ENCODE measurements at places on chromosomes 12 and 14.

- no peak for DNase-seq
These were observed 138.7 kb downstream of the ETV6 start for GRCh38 chr12:11787933-11788849.

DNA sequence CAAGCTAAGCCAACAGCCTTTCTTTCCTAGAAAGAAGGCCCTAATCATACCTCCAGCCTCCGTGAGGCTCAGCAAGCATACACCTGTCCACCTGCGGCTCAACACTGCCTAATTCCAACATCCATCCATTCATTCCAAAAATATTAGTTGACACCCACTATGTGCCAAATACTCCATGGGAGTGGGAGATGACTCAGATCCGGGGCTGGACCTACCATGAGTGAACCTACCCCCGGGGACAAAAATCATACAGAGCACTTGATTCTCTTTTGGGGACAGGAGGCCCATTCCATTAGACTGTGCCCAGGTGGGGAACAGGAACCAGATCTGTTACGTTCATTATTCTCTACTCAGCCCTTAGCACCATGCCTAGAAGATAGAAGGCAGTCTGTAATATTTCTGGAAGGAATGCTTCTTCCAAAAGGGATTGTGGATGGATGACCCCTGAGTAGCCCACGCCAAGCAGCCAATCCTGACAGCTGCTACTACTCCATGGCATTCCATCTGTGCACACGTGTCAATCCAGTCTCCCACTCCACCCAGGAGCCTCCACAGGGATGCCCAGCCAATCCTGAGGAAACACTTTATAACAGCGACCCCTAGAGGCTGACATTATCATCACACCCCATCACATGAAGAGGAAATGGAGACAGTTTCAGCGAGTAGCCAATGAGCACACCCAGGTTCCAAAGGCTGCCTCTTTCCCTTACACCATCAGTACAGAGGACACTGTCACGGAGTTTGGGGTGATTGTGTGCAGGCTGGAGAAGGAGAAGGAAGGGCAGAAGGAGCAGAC is 170.7 kb downstream of the ESRRB start:
- DNase-seq: peak; percentile 44

DNA sequence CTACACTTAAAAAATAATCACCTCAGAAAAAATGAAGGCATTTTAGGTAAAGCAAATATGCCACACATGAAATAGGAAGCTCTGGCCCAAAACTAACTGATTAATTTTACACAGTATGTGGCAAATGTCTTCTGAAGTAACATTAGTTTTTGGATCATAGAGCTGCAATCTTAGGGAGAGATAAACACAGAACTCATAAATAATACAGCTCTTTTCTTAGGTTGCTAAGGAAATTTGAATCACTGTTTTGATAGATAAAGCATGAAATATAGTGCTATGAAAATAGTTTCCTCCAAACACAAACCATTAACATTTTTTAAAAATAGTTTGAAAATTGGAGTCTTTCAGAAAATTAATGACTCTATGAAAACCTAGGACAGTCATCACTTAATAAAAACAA is 15.0 kb downstream of the RASSF9 start:
- no peak for DNase-seq

- no peak for DNase-seq
These were observed 2.8 kb upstream of the CCDC196 start for GRCh38 chr14:66483322-66483721.

GRCh38 chr14:91889477-91890211 is 22.3 kb upstream of the TC2N start:
- DNase-seq: no peak

DNA sequence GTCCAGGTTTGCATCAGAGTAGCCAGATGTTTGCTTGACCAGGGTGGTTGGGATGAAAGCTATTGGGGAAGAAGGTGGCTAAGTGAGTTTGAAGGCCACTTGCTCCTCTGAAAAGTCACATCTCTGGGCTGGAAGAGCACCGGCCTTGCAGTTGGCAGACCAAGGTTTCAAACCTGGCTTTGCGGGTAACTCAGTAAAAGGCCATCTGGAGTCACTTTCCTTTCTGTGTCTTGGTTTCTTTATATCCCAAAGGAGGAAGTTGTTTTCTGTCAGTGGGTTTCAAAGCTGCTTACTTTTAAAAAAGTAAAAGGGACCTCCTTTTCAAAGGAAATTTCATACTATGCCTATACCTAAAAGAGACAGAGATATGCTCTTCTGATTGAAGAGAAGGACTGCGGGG is 26.2 kb upstream of the CMA1 start:
- no peak for DNase-seq
